ENCODE measurements at places on chromosomes 6 and 20.

DNA sequence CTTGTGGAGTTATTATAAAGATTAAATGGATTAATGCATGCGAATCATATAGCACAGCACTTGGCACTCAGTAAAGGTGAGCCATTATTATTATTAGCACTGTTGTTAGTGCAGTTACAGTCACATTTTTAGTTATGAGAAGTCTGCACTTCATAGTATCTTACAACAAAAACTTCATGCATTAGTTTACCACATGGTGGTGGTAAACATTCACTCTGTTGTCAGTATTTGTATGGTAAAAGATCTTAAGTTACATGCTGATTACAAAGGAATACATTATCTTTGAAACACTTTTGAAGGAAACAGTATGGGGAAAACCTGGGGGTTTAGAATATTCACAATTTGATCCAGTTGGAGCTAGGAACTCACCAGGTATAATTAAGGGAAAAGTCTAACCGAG lies 20.8 kb downstream of the TMEM14A start:
- DNase-seq = no peak

GRCh38 chr6:89509777-89510281 lies 76.9 kb downstream of the ANKRD6 start:
- no peak for DNase-seq

- DNase-seq = peak; percentile 47
These were observed 47.9 kb downstream of the FOXO3 start for GRCh38 chr6:108608453-108609275.

DNA sequence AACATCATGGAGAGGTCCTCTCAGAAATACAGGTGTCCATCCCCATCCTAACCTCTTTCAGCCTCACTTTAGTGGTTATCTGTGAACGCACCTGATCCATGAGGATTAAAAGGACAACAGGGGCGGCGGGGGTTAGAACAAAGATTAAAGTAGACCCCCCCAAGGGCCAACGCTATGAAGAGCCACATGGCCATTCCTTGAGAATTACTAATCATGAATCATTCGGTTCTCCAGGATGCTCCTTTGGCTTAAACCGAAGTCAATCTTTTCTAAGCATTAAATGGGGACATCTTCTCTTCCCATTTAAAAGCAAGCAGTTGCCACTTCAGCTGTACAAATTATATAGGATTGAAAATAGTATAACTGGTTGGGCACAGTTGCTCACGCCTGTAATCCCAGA lies 212.4 kb downstream of the GMPR start:
- DNase-seq = peak; percentile 60

DNA sequence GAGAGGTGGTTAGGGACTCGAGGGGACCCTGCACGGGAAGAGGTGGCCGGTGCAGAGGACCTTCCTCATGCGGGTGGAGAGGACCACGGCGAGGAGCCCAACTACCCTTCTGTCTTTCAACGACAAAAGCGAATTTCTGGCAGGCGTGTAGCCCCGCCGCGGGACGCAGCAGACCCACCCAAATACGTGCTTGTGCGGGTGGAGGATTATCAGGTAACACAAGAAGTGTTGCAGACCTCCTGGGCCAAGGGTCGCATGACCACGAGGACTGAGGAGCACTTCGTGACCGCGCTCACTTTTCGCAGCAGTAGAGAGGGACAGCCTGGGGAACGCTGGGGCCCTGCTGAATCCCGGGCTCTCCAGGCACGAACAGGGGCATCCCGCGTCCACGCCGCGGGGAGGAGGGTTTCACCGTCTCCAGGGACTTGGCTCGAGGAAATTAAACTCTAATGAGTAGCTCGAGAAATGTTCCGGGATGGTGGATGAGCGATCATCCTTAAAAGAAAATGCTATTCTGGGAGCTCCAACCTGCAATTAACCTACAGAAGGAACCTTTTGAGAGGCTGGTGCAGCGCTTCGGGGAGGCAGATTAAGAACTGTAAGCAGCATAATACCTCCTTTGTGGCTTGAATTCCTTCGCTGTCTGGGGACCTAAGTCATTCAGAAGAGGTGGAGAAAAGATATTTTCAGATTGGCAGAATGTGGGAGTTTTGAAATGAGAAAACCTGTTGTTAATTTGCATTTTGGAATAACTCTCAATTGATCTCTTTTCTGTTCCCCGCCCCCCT lies 804 bp downstream of the C6orf141 start:
- no peak for DNase-seq

DNA sequence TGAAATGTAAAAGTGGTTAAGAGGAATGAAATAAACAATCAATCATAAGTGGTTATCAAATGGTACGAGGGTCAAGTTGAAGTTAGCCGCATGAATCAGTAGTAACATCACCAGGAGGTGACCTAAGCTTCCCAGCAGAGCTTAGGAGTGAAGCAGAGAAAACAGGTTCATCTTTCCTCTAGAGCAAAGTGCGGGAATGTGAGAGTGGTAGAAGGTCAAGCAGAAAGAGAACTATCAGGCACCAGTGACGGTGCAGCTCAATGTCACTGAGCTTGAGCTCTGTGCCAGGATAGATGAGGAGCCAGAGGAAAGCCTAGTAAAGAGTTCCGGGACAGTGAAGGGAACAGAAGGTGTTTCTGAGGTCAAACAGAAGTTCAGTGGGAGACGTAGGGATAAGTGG lies 20.8 kb upstream of the TNFAIP3 start:
- no peak for DNase-seq

GRCh38 chr6:137892271-137892708 lies 25.2 kb downstream of the TNFAIP3 start:
- peak; percentile 90 for DNase-seq

- DNase-seq = no peak
These were observed 76.8 kb upstream of the SIRPG start for GRCh38 chr20:1734269-1734858.

Data from iris pigment epithelial cell (primary cell).